ENCODE measurements at places on chromosomes 12 and 14.
A peak's percentile ranks its signal among the peaks of the same experiment; 100 is the strongest.

GRCh38 chr14:100312877-100313400 lies 6.7 kb upstream of the SLC25A29 start:
- DNase-seq, result no peak

DNA sequence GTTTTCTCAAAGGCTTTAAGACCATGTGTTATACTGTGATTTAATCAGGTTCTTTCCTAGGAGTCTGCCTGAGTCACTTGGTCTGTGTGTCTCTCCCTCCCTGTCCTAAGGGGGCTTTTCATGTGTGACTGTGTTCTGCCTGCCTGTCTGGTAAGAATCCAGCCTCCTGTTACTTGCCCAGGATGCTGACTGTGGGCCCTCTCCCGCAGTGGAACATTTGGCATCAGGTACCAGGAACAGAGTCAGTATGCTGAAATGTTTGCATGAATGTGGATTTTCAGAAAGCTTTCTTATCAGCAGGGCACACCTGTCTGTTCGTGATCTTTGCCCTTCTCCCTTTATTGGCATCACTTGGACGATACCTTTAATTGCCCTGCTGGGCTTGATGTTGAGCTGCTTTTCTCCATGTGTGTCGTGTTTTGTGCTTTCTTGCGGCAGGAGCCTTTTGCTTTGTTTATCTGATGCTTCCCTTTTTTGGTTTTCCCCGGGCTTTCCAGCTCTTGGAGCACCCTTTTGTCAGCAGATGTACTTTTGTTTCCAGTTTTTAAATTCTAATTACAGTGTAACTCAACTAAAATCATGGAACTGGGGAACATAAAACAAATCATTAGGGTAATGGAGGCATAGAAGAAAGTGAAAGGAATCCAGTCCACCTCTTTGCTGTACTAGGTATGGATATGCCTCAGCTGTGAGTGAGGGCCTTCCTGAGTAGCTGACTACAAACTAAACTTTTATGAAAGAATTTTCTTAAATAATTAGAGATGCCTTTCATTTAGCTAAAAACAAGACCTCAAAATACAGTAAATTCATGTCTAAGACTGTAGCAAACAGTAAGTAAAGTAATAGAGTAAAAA lies 72.5 kb downstream of the TRAF3 start:
- DNase-seq, result no peak

GRCh38 chr14:75648066-75648838 lies 12.4 kb downstream of the ERG28 start:
- no peak for DNase-seq

GRCh38 chr14:55802986-55803872 lies 223.2 kb downstream of the KTN1 start:
- DNase-seq, result no peak

DNA sequence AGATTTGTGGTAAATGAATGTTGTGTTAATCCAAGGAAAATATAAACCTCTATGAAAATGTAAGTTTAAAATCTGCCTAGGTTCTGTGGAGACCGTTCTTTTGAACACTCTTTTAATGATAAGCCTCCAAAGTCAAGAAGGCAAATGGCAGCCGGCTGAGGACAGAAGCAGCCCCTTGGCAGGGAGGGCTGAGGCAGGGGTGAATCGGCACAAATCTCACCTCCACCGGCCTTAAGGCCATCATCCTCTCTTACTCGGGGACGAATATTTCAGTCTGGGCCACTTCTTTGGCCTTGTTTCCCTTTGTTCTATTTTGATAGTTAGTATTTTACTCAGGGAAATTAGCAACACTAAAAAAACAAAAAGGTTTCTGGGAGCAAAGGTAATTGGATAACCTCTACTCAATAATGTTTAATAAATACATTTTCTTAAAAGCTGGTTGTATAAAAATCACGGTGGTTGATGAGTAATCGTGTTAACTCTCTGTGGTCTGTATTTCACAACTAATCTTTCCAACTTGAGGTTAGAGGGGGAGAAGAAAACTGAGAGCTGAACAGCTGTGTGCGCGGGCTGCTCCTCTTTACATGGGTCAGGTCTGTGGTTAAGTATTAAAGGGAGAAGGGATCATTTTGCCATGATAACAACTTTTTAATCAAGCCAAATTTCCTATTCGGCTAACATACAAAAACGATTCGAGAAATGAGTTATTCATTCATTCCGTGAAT lies 18.6 kb downstream of the LGMN start:
- DNase-seq, result no peak

GRCh38 chr14:94541234-94541975 lies 19.8 kb upstream of the SERPINA4 start:
- DNase-seq, result peak; percentile 69

DNA sequence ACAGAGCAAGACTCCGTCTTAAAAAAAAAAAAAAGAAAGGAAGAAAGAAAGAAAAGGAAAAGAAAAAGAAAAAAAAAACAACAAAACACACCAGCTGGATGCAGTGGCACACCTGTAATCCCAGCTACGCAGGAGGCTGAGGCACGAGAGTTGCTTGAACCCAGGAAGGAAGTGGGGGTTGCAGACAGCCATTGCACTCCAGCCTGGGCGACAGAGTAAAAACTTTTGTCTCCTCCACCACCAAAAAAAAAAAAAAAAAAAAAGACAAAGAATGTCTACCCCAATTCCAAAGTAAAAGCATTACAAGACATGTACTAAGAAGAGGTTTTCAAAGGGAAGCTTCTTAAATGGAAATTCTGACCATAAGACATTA lies 53.4 kb downstream of the HNRNPC start:
- DNase-seq, result no peak
